AG10803 (cell line): ENCODE measurements at places on chromosomes 3 and 15.
A peak's percentile ranks its signal among the peaks of the same experiment; 100 is the strongest.

- DNase-seq: peak; percentile 54
Observed at GRCh38 chr3:30098653-30099455, 507.5 kb upstream of the TGFBR2 start.

DNA sequence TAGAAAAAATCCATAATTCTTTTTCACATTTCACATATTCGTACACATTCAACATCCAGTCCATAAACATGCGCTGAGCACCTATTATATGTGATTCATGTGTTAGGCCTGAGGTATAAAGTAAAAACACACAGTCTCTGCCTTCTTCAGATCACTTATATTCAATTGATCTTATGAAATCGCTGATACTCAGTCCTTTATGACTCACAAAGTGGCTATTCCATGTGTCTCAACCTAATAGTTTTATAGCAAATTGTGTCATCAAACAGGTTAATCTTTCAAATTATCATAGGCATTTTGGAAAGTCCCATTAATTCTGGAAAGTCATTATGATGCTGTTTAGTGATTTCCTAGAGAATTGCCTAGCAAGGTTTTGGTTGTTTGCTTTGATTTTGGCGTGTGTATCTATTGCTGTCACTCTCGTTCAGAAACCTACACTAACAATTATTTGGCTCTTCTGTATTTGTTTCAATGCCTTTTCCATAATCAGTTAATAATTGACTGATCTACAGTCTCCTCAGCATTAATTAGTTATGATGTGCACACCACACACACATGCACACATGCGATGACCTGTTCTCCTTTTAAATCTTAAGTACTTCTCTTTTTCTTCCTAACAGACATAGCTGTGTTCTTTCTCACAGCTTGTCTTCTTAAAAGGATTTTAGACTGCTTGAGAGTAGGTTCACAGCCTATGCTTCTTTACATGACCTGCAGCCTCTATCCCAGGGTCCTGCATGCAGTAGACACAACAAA is 353.1 kb downstream of the MECOM start:
- DNase-seq: no peak

- DNase-seq: no peak
Observed at GRCh38 chr3:5889374-5889773, 701.9 kb downstream of the EDEM1 start.

- DNase-seq: no peak
Observed at GRCh38 chr3:192514081-192514753, 213.1 kb downstream of the FGF12 start.

- no peak for DNase-seq
Observed at GRCh38 chr15:34107315-34107714, 5.4 kb downstream of the PGBD4 start.

- DNase-seq: no peak
Observed at GRCh38 chr15:27989427-27989826, 109.7 kb downstream of the OCA2 start.

DNA sequence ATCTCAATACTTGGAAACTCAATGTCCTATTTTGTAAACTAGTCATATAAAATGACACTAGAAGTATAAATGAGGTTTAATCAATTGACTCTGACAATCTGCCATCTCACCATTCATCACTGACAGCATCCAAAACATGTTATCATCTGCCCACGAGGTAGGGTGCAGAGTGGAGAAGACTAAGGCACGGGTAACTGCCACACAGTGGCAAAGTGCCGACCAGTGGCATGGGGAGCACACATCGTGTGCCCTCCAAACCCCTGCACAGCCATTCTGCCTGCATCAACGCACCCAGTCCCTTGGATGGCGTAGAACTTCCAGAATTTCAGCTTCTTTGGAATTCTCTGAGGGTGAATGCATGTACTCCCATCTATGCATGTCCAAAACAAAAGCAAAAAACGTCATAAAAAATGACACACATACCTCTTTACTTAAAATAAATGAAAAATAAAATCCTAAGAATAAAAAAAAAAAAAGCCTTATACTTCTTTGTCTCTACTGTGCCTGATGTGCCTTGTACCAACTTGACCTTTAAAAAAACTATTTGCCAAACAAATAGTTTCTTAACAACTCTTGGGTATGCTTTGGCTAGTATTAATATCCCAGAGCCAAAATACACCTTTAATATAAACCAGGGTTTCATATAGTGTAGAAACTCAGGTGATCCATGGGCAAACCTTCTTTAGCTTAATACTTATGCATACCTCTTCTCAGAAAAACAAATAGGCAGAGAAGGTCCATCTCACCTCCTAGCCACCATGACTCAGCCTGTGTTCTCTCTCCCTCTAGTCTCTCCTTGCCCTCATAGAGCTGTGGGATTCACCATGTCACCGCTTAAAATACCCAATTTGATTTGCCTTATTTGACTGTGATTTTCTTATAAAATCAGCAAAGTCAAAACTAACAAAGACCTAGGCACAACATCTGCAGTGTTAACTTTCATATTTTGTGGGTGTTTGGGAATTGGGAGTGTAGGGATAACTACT is 12.7 kb downstream of the CPOX start:
- no peak for DNase-seq

- no peak for DNase-seq
Observed at GRCh38 chr15:28913171-28913765, 27.5 kb downstream of the APBA2 start.

- peak; percentile 60 for DNase-seq
Observed at GRCh38 chr15:34304613-34305012, 33.0 kb downstream of the SLC12A6 start.
